ENCODE measurements at places on chromosomes 6 and 20.

DNA sequence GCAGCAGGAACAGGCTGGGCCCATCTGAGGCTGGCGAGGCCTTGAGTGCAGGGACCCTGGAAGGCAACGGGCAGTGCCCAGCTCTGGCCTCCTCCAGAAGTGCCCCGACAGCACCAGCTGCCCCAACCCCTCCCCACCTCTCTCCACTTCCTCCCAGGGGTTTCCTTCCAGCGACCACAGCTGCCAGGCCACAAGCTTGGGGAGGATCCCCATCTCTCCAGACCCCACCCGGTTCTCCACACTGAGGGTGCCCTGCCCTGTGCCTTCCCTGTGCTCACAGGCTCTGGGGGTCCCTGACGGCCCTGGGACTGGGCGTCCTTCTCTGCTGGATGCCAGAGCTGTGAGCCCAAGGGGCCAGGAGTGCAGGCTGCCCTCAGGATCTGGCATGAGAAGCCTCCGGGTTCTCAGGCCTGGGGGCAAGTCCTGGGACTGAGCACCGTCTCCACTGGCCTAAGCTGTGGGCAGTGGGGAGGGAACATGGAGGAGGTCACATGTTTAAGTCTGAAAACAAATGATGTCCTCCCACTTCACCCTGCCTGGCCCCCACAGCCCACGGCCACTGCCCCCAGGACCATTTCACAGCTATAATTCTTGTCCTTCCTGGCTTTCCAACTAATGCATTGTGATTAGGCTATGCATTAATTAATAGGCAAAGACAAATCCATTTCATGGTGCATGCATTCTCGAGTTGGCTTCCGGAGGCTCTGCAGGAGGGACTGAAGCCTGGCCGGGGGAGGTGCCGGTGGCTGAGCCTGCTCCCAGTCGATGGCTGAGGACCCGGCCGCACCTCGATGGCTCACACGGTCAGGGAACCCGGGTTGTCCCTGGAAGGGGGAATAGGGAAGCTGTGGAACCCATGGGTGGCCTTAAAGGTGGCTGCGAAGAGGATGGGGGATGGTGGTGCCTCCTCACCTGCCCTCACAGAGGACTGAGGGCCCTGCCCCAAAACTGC, 24.4 kb downstream of the BHLHE23 start:
- DNase-seq: no peak

DNA sequence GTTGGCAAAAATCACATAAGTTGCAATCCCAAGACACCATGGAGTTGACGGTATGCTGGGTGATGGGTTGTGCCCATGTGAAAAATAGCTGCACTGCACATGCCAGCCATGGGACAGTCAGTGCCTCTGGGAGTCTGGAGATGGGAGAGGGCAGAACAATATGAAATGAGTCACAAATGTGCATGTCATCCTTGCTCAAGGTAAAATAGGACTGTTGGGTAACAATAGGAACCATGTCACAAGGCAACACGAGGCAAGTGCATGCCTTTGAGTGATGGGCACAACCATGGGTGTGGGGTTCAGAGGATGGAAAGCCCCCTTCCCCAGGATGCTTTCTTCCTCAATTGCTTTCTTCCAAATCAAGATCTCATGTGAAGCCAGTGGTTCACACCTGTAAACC, 70.5 kb upstream of the PIM1 start:
- DNase-seq: no peak

GRCh38 chr6:125287718-125288117, 14.0 kb downstream of the HDDC2 start:
- DNase-seq: no peak

- DNase-seq: no peak
Measured at GRCh38 chr6:147201885-147202515, 2.2 kb upstream of the STXBP5 start.

GRCh38 chr6:23823421-23823820, 302.6 kb upstream of the NRSN1 start:
- no peak for DNase-seq

GRCh38 chr6:14028631-14029030, 88.9 kb upstream of the CD83 start:
- DNase-seq: no peak

GRCh38 chr6:165986311-165986913, 181.2 kb downstream of the TBXT start:
- DNase-seq: no peak

GRCh38 chr6:25769983-25770382, 15.4 kb downstream of the SLC17A4 start:
- no peak for DNase-seq

DNA sequence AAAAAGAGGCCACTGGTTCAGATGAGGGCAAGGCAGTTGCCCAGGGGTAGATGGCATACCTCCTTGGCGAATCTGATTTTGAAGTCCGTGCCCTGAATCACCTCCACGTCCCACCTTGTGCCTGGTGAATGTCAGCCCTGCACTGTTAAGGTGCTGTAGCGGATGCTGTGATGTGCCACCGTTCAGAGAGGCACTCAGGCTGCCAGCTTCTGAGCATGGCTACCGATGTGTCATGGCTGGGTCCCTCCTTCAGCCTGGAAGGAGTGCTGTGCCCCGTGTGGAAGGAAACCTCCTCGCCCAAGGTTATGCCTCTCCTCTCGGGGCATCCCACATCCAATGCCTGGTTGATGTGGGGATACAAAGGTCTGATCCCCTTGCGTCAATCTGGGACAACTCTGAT, 43.6 kb downstream of the UST start:
- DNase-seq: no peak

GRCh38 chr6:91761621-91762020, 1174.7 kb upstream of the MAP3K7 start:
- DNase-seq: no peak

GRCh38 chr20:10476319-10476724, 41.2 kb downstream of the SLX4IP start:
- DNase-seq: no peak

DNA sequence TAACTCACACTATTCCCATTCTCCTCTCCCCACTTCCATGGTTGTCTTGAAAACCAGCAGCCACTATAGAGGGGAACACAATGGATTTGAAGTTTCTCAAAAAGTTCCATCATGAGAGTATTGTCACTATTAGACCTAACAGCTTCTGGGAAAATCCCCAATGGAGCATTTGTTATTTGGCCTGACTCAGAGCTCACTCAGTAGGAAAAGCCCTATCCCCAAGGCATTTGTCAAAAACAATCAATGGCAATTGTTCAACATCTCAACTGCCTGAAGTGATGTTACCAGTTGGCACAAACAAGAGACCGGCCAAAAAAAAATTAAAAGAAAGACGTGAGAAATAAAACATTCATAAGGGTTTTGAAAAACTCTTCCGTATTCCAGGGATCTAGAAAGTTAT, 98.8 kb downstream of the MYLK4 start:
- DNase-seq: no peak

GRCh38 chr6:41071501-41071922, 644 bp downstream of the OARD1 start:
- DNase-seq: no peak

GRCh38 chr20:61260905-61261304, 8.8 kb downstream of the CDH4 start:
- DNase-seq: no peak

DNA sequence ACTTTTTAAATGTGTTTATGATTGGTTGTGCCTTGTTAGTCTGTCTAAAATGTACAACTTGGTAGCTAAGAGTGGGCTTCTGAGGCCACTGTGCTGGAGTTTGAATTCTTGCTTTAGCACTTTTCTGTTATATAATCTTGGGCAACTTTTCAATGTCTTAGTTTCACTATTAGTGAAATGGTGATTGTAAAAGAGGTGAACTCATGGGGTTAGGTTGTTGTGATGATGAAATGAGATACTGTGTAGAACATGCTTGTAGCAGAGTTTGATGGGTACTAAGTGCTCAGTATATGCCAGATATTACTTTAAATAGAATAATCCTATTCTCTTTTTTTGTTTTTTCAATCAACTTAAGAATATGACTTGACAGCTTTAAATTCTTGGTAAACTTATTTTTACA, 624.7 kb downstream of the CD109 start:
- DNase-seq: no peak

DNA sequence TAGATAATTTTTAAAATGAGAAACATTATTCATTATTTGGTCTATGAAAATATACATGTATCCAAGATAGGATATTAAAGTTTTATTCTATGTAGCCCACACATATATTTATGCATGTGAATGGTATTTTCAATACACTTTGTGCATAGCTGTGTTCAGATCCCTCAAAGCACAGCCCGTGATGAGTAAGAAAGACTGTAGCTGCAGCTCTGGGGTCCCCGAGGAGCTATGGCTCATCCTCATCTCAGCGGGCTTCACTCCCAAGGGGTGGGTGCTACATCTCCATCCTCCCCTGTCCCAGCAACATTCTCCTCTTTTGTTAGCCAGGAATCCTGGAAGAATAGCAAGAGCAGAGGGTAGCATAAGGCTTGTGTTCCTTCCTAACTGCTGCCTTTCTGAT, 130.8 kb downstream of the SAMD5 start:
- DNase-seq: no peak

DNA sequence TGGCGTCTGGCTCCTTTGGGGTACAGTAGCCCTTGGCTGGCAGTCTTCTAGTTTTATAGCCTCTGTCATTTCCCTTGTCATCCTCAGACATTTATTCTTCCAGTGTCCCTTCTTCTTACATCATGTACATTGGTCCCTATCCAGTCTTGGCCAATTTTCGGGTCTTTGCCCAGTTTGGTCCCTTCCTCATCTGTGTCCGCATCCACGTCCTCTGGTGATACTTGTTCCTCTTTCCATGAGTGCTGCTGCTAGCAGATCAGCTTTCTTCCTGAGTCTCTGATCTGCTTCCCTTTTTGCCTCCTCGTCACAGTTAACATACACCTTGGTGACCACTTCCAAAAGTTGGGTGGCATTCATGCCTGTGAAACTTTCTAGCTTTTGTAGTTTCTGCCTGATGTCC, 86.2 kb upstream of the GPR6 start:
- DNase-seq: no peak

GRCh38 chr6:159456349-159456748, 236.7 kb downstream of the SOD2 start:
- DNase-seq: no peak

DNA sequence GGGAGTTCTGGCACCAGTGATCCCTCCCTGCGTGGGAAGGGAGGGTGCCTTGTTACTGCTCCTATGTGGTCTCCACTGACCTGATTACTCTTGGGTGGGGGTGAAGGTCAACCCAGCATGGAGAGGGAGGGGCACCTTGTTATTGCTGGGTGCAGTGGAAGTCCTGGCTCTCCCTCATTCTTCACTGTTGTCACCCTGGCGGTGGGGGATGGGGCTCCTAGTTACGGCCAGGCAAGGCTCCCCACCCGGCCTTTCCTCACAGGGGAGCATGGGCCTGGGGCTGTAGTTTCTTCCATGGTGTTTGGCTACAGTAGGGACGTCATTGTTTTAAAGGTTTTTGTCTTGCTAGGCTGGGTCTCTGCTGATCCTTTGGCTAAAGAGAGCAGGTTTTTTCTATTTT, 40.8 kb downstream of the PACSIN1 start:
- DNase-seq: no peak

- DNase-seq: no peak
Measured at GRCh38 chr6:7401075-7401474, 11.5 kb downstream of the RIOK1 start.

GRCh38 chr20:2163757-2164156, 62.1 kb downstream of the STK35 start:
- no peak for DNase-seq

- DNase-seq: no peak
Measured at GRCh38 chr6:43505718-43506117, 4.4 kb downstream of the LRRC73 start.

DNA sequence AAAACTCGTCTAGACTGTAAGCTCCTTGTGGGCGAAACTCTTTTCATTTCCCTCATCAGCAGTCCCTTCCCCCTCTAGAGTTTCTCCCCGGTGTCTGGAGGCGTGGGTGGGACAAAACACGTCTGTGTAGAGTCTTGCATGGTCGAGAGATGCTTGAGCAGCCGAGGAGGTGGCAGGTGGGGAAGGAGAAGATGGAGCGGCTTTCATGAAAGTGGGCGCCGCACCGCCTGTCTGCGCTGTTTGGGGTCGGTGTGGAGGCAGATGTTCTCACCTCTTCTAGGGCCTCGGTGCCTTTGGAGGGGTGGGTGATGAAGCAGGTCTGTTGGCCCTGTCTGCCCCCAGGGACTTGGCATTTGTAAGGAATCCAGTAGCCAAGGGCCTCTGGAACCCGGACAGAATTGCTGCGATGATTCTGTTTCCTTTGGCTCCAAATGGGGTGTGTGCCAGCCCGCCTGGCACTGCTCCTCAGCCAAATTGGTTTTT, 1.2 kb downstream of the BRPF3 start:
- DNase-seq: no peak

DNA sequence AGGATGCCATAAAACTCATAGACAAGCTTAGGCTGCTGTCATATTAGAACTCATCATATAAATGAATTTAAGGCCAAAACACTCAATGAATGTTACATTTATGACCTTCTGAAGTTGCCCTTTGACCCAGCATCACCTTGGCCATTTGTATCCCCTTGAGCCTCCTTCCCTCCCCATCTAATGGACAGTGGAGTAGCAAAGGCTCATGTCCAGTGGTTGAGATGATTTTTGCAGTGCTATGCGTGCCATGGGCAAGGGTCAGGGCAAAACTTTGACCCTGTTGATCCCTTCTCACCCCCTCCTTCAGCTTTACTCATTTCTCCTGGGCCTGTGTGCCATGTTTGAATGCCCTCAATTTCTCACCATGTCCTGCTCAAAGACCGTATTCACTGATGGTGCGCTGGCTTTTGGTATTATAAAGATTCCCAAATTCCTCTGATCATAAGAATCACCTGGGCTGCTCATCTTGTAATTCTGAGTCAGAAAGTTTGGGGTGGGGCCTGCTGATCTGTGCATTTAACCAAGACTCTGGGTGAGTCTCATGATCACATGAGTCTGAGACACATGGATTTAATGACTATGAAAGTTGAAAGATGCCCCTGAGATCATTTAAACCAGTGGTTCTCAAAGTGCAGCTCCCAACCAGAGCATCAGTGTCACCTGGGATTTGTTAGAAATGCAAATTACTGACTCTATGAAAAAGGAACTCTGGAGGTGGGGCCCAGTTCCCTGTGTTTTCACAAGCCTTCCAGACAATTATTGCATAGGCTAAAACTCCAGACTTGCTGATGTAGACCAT, 57.5 kb upstream of the IL20RA start:
- DNase-seq: no peak

DNA sequence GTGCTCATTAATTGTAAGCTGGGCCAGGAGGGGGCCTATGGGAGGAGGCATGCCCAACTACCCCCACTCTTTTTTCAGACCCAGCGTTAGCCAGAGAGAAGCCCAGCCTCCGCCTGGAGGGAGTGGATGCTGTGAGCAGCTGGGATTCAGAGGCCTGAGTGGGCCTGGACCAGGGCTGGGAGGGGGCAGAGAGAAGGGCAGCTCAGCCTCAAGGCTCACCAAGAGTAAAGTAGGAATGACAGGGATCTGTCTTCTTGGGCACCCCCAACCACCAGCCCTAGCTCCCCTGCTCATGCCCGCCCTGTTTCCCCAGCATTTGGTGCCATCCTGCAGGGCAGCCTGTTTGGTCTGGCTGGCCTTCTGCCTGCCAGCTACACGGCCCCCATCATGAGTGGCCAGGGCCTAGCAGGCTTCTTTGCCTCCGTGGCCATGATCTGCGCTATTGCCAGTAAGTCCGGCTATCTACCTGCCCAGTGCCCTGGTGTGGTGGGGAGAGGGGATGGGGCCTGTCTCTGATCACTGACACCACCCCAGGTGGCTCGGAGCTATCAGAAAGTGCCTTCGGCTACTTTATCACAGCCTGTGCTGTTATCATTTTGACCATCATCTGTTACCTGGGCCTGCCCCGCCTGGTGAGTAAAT, 6.8 kb downstream of the SLC29A1 start:
- DNase-seq: no peak

- no peak for DNase-seq
Measured at GRCh38 chr6:107707346-107708275, 116.5 kb downstream of the SCML4 start.

Measured in retinal pigment epithelial cell (primary cell).